ENCODE measurements at places on chromosomes 7 and 10.

DNA sequence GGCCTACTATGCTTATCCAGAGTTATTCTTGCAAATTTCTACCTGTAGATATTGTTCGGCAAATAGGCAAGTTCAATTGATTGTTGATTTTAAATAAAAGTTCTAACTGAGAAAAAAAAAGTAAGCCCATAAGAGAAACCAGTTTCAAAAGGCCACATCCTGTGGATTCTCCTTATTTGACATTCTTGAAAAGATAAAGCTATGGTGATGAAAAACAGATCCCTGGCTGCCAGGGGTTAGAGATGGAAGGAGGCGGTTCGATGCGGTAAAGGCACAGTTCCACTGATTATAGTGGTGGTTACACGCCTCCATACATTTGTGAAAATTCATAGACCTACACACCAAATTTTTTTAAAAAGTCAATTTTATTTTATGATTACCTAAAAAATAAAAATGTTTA, 347.8 kb downstream of the KCNMA1 start:
- no peak for DNase-seq

GRCh38 chr7:22445140-22445743, 54.7 kb downstream of the STEAP1B start:
- no peak for DNase-seq

- no peak for DNase-seq
These were observed 197.5 kb downstream of the C7orf25 start for GRCh38 chr7:42714356-42714755.

- DNase-seq, result peak; percentile 19
These were observed 113.4 kb downstream of the PTPN20 start for GRCh38 chr10:47024399-47025252.
